Dorsolateral prefrontal cortex (tissue), 122 donors: ENCODE measurements at places on chromosomes 11 and 22. TPM values are rescaled to one million over a fixed set of nuclear protein-coding genes. Genes with fewer than 3 reads are reported as not detected.
A peak's percentile ranks its signal among the peaks of the same experiment; 100 is the strongest.

The PCNX3 gene
- total RNA-seq: 29.9 TPM

The MS4A15 gene
- not detected for total RNA-seq

The CALCA gene
- total RNA-seq: not detected

The YAP1 gene
- 45.5 TPM for total RNA-seq

The MS4A1 gene
- total RNA-seq: not detected

The FAT3 gene
- 127 TPM for total RNA-seq

GRCh38 chr11:126430581-126431335 is 75.3 kb downstream of the ST3GAL4 start:
- no peak for DNase-seq

GRCh38 chr11:118672846-118673245 is 6.6 kb downstream of the TREH start:
- DNase-seq: peak; percentile 6

DNA sequence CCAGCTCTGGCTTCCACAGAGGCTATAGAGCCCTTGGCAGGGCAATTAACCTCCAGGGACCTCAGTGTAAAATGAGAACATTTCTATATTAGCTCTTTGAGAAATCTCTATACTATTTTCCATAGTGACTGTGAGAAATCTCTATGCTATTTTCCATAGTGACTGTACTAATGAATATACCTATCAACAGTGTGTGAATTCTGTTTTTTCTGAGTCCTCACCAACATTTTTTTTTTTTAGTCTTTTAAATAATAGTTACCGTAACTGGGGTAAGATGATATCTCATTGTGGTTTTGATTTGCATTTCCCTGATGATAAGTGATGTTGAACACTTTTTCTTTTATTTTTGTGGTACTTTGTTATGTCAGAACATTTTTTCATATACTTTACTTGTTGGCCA is 7.0 kb upstream of the MTNR1B start:
- no peak for DNase-seq

DNA sequence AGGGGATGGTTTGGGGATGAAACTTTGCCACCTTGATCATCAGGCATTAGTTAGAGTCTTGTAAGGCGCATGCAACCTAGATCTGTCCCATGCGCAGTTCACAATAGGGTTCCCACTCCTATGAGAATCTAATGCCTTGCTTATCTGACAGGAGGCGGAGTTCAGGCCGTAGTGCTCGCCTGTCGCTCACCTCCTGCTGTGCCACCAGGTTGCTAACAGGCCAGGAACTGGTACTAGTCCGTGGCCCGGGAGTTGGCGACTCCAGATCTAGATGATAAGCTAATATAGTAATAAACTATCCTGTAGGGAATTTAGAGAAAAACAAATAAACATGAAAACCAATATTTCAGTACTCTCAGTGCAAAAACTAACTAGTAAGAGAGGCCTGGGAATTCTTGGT is 155.4 kb upstream of the ANO5 start:
- DNase-seq: no peak

DNA sequence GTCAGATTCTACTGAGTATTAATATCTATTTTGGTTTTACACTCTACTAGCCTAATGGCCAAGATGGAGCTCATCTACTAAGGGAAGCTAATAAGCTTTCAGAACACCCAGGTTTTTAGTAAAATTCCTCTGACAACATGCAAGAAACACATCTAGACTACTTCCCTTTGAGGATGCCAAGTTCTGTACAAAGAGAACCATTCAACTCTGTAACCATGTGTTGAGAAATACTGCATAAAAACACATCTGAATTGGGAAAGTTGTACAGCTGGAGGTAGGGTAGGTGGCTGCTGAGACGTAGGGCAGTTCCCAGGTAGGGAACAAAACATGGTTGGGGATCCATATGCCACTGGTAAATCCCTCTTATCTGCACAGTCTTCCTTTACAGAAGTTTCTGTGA is 66.2 kb downstream of the SC5D start:
- no peak for DNase-seq

- no peak for DNase-seq
These were observed 117.9 kb downstream of the ATG16L2 start for GRCh38 chr11:72932132-72932570.

- peak; percentile 23 for DNase-seq
These were observed 4.9 kb downstream of the MUC5AC start for GRCh38 chr11:1162491-1163311.

DNA sequence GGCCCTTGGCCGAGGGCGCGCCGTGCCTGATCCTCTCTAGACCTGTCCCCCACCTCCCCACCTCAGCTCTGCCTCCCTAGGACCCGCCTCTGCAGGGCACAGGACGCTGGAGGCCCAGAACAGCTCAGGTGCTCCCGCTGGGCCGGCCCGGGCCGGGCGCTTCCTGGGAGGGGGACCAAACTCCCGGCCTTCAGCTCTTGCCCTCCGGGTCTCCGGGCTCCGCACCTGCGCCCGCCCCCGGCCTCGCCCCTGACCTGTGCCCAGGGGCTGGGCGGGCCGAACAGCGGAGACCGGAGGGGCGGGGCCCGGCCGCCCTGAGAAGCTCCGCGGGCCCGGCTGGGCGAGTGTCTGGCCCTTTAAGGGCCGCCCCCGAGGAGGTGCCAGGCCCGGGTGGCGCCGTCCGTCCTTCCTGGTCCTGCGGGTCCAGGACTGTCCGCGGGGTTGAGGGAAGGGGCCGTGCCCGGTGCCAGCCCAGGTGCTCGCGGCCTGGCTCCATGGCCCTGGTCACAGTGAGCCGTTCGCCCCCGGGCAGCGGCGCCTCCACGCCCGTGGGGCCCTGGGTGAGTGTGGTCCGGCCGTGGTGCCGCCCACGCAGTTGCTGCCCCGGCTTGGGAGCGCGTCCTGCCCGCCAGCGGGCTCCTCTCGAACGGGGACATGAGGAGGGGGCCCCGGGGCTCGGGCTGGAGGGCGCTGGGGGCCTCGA is at the start of gene SSH3:
Gene SSH3, plus strand, starts transcription at position 399 of the 703 bp plus-strand sequence. Its CDS starts 96 bp downstream, at position 495.
- DNase-seq: peak; percentile 81

DNA sequence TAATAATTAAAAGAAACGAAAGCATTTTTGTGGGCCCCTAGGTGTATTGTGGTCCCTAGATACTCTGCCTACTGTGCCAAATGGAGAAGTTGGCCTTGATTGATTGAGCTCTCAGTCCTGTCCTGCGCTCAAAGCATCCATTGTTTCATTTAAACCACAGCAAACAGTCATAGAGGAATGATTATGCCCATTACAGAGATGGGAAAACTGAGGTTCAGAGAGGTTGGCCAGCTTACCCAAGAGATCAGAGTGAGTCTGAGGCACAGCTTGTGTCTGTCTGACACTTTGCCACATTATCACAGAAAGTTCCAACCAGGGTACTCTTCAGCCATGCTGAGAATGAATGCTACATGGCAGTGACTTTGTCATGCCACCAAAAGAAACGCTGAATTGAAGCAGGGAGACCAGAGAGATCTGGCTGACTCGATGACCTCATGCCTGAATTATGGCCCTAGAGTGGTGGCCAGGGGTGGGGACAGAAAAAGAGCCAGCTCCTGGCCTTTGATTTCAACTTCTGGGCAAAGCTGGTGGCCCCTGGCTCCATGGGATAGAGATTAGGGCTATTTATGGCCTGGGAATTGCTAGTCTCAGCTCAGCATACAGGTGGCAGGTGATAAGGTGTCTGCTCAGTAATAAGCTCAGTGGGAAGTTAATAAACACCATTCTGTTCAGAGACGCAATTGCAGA is 180.5 kb downstream of the MIAT start:
- no peak for DNase-seq

DNA sequence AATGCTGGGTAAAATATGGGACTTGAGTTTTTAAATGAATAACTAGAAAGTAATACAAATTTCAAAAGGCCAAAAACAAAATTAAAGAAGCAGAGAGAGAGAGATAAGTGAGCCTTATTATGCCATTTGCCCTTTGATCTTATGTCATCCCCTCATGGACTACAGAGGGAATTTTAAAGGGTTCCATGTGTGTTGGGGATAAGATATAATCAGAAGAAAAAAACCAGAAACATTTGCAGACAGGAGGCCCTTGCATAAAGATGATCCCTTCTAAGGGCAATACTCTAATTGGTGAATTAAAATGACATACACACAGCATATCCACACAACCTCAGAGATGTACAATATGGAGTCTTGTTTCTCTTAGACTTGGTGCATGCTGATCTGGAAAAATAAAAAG is 406.6 kb upstream of the LARGE1 start:
- no peak for DNase-seq

GRCh38 chr11:12403122-12403996 is 26.0 kb downstream of the PARVA start:
- DNase-seq: no peak

GRCh38 chr11:130096823-130097222 is 27.1 kb downstream of the APLP2 start:
- no peak for DNase-seq

- DNase-seq: peak; percentile 16
These were observed 3.5 kb downstream of the RAB3IL1 start for GRCh38 chr11:61913699-61914395.

- DNase-seq: no peak
These were observed 136.9 kb downstream of the MYO18B start for GRCh38 chr22:25878933-25879332.

- no peak for DNase-seq
These were observed 388.3 kb downstream of the BRD1 start for GRCh38 chr22:49439373-49439772.

DNA sequence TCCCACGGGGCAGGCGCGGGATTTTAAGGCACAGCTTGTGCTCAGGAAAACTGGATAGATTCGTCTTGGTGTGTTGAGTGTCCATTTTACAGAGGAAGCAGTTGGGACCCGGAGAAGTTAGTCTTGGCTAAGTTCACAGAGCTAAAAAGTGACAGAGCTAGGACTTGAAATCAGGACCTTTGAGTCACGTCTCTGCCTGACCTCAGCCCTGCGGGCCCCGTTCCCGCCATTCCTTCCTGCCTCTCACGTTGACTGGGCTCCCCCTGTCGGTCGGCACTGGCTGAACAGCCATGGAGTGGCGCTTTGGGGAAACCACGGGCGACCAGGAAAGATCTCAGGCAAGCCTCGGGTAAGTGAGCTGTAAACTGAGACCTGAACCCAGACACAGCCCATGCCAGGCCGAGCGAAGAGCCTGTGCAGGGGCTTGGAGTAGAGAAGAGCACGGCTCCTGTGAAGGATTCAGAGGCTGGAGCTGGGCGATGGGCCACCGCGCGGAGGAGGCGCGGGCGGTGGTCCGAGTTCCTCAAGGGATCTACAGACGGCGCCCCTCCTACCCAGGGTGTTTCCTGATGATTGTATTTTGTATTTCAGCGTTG is 54.1 kb downstream of the WNT11 start:
- peak; percentile 85 for DNase-seq

GRCh38 chr11:45860764-45861510 is 13.7 kb downstream of the CRY2 start:
- no peak for DNase-seq

DNA sequence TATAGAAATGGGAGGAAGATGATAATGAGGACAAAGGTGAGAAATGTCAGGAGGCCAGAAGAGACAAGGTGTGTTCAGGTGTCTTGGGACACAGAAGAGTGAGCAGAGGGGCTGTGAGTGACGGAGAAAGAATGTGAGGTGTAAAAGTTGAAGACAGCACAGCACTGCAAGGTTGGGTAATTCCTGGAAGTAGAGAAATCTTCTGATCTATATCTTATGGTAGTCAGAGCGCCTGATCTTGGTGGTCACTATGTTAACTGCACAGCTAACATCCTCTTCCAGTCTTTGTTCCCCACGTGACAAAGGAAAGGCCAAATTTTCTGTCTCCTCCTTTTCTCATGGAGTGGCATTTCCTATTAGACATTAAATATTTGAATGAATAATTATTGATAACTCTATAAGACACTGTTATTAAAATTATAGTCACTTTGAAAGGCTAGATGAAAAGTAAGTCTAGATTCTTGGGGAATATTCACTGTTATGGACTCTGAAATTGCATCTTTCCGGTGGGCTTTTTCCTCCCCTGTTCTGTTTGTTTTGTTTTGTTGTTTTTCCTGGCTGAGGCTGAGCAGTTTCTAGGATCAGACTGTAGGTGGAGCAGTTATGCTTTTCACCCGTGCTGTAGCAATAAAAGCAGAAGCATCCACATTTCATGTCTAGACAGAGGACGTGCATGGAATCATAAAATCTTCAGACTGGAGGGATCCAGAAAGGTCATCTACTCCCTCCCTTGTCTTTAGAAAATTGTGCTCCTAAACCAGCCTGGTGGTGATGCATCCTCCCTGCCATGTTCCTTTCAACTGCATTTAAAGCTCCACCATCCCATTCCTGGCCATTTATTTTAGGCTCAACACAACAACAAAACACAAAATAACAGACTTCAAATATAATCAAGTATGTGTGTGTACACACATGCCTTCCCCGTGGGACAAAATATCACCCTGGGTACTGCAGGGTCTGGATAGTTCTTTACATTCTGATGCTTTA is 26.6 kb downstream of the SC5D start:
- no peak for DNase-seq

GRCh38 chr22:18975434-18976196 is 39.5 kb upstream of the PRODH start:
- no peak for DNase-seq

DNA sequence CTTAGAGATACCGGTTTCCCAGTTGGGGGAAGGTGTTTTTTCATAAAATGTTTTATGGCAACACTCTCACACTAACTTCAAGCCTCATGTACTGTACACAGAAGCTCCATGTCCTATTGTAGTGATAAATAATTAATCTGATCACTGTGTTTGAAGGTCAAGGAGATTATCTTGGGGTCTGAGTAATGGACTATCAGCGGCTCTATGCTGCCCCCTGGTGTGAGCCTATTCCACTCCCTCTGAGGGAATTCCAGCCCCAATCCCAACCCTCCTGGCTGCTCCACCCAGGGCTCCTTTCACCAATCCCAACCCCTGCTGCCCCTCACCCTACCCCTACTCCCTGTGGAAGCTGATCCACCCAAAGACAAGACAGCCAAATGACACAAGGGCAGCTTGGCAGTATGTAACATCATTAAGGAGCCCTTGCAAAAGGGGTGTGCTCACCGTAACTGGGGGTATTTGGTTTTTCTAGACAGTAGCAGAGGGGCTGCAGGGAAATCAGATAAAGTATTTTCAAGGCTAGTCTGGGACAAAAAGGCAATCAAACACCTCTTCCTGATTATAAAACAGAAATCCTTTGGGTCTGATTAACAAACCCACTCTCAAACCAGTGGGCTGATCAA is 22.3 kb downstream of the HPS4 start:
- peak; percentile 69 for DNase-seq

DNA sequence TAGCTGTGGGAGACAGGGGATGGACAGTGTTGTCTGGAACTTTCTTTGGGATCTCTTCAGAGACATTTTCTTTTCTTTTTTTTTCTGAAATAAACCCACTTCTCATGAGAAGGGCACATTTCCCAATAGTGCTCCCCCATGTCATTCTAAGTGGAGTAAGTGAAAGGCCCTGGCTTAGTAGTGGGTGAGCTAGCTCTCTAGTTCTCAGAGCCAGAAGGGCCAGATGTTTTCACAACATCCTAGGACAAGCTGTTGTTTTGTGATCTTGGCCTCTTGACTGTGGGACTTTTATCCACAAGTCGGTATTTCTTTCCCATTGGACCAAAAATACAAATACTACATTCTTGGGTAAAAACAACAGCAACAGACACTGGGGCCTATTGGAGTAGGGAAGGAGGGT is 607.7 kb upstream of the TENM4 start:
- no peak for DNase-seq

DNA sequence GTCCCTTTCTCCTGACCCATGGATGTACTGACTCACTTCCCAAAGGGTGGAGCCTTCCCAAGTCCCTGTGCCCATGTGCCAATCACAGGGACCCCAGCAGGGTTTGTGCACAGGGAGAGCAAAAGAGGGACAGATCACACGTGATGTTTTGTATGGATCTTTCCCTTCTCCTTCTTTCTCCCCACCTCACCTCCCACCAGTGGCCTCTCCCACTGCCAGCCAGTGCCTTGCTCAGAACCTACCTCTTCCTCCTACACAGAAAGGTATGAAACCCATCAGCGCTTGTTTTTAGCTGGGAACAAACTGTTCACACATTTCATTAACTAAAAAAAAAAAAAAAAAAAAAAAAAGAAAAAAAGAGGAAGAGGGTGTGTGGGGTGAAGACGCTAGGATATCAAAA is 112.9 kb downstream of the DSCAML1 start:
- no peak for DNase-seq
